ENCODE measurements at places on chromosomes 11 and 22.

GRCh38 chr22:49735901-49736421, 91.7 kb downstream of the BRD1 start:
- DNase-seq, result no peak

DNA sequence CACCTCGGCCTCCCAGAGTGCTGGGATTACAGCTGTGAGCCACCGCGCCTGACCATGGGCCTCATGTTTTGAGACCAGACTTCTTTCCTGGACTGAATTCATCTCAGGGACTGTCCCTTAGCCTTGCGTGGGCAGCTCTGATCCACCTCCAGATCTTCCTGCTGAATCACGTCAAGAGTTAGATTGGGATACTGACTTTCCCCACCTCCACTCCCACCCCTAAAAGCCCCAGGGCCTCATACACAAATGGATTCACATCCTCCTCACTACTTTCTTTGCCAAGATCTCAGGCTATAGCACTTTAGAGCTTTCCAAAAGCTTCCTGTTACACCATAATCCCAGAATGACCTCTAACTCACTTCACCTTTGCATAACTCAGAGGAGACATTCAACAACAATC, 12.1 kb downstream of the CCDC87 start:
- DNase-seq, result no peak

DNA sequence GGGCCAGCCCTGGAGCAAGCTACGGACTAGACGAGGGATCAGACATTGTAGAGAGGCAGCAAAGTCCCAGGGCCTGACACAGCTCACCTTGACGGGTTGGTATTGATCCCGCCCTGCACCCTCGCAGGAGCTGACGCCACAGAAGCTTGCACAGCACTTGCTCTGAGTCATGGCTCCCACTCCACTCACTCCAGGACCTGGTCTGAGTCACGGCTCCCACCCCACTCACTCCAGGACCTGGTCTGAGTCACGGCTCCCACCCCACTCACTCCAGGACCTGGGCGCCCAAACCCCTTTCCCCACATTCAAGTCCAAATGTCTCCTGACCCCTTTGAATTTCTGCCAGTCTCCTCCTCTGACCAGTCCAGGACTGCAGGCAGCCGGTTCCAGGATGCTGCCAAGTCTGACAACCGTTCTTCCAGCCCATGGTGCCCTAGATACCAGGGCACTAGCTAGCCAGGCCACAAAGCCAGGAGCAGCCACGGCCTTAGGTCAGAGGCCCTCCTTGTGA, 6.0 kb upstream of the PNPLA5 start:
- DNase-seq, result peak; percentile 14

- no peak for DNase-seq
Observed at GRCh38 chr11:68016904-68017817, 7.0 kb downstream of the ALDH3B1 start.

GRCh38 chr11:70255477-70256116, 14.9 kb upstream of the PPFIA1 start:
- DNase-seq, result no peak

DNA sequence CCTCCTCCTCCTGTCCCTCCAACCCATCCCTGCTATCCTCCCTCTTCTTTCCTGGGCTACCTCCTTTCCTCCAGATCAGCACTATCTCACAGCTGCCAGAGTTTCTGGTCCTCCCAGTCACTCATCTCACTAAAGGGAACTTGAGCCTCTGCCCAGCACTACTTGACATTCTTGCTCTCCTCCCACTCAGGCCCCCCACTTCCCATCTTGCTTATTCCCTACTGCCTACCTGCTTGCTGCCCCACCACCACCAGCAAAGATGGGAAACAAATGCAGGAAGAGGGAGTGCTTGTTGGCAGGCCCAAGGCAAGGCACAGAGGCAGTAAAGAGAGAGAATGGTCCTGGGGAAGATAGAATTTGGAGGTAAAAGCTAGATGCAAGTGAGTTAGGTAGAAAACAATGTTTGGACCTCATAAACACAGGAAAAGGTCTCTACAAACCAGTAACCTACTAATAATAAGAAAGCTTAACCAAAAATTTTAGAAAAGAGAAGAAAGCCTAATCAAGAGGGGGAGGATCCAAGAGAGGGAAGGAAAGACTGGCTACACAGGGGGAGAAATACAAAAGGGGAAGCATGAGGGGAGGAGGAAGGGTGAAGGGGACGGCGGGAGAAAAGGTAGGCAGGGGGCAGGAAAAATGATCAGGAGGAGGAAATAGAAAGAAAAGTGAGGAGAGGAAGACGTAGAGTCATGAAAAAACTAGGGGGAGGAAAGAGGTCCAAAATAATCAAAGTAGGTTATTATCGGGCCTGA, 63.6 kb downstream of the PAK1 start:
- no peak for DNase-seq

DNA sequence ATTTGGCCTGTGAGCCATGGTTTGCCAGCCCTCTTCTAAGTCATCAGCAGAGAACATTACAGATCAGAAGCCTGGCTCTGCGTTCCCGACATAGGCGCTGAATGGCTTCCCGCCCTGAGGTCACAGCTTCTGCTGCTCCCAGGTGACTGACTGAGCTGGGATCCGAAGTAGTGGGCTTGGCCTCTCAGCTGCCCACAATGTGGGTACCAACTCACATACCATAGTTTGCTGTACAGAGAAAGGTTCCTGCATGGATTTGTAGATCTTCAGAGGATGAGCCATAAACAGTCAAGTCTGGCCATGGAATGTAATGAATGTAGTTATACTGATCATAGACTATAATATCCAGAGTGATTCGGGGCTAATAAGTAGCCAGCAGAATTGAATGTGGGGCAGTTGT, 42.6 kb downstream of the TEAD1 start:
- DNase-seq, result no peak

DNA sequence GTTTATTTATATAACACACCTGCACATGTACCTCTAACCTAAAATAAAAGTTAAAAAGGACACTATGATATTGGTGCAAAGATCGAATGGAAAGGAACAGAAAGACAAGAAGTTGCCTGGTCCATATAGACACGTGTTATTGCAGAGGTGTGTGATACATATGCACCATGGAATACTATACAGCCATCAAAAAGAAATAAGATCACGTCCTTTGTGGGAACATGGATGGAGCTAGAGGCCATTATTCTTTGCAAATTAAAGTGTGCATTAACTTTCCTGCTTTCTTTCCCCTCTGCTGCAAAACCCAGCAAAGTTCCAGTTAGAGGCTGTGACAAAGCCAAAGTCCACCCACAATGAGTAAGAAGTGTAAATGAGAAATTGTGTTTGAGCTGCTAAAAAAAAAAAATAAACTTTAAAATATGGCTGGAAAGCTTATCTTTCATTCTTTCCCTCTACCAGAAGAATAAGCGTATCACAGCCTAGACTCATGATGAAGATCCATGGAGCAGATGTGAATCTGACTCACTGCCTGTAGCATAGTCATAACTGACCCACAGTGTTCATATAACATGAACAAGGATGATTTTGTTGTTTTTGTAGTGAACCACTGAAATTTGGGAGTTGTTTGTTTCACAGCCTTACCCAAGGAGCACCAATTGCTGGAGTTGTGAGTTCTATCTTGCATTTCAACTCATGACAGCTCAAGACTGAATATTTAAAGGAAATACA, 9.6 kb downstream of the OR52K1 start:
- no peak for DNase-seq

- DNase-seq, result no peak
Observed at GRCh38 chr11:128981254-128981653, 38.6 kb upstream of the TP53AIP1 start.

DNA sequence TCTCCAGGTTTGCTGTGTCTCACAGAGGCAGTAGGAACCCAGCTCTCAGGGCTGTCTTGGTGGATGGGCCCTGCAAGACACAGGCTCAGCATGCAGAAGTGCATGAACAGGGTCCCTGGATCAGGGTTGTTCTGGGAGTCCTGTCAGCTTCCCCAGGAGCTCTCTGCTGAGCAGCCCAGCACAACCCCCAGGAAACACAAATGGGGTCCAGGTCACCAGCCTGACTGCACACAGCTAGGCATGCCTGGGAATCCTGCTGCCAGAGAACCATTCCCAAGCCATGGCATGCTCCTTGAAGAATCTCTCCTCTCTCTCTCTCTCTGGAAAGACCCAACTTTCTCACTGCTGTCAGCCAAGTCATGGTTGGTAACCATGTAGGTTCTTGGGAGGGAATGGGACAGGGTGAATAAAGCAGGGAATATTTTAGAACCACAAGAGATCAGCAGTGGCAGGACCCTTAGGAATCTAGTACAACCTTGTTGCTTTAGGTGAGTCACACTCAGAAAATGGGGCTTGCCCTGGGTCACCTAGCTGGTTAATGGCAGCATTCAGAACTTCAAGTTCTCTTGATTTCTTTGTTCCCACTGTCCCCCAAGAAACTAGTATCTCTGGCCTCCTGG, 21.4 kb downstream of the TUB start:
- no peak for DNase-seq

GRCh38 chr11:130894322-130895025, 21.8 kb downstream of the SNX19 start:
- DNase-seq, result peak; percentile 74

DNA sequence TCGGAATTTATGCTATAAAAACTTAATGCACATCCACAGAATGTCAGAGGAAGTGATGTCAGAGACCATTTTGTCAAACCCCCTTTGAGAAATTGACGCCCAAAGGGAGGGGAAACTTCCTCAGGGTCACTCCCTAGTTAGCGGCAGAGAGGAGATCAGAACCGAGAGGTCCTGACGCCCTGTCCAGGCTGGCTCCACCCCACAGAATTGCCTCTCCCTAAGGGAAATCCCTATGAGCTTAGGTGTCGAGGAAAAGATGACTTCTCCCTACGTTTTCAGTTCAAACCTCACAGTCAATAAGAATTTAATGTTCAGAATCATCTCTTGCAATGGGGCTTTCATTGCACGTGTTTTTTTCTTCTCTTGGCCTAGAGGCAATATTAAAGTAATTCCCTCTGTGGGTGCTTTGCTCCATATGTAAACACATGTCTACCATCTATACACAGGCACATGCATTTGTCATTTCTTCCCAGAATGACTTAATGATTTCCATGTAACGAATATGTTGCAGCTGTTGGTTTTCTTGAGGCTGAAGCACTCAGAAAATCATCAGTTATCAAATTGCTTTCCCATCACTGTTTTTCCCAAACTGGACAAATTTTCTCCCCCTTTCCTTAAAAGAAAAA, 148.7 kb upstream of the TIMP3 start:
- no peak for DNase-seq

DNA sequence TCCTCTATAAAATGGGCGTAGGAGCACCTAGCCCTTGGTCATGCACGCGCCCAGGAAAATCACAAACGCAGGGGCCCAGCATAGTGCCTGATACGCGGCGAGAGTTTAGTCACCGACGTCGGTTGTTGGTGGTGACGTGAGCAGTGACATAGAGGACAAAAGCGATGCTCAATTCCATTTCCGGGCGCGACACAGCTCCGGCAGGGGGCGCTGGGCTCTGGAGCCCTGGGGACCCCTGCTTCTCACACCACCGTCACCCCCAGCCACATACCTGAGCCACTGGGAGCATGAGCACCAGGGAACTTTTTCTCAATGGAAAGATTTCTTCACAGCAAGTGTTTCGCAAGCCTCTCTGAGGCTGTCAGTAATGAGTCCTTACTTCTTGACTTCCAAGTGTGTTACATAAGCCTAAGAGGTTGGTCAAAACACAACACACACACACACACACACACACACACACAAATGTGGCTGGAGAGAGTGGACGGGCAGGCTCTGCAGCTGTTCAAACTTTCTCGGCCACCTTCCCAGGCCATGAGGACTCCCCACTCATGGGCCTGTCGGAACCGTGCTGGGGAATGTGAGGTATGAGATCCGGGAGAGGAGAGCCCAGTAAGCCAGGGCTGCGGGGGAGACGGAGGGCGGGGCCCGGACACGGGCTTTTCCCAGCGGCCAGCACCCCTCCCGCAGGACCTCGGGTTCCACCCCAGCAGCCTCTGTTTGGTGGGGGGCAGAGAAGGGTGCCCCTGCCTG, 36.9 kb upstream of the LINC01488 start:
- DNase-seq, result peak; percentile 12

DNA sequence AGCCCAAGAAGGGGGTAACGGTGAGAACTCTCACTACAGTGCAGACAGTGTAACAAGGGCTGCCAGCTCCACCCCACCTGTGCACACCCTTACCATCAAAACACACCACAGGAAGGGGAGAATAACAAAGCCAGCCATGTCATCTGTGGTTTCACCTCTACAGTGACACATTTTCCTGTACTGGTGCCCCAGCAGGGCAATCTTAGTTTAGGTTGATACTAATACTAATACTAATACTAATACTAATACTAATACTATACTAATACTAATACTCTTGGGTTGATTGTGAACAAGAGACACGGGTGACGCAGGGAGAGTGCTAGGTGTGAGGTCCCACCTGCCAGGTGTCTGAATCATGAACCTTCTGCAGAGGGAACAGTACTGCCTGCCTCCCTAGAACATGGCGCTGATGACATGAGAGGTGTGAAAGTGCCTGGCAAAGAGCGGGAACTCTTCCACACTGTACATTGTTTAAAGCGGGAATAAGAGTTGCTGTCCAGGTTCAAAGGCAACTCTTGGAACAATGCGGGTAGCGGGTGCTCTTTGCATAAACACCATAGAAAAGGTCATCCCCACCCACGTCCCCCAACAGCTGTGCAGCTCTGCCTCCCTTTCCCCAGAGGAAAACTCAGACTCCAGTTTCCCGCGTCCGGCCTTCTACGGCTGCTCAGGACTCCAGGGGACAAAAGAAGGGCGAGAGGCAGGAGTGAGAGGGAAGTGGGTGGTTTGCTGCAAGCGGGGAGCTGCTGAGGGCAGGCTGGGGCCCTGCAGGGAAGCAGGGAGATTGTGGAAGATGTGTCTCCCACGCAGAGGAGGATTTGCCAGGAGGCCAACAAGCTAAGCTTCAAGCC, 25.0 kb upstream of the TMPRSS4 start:
- peak; percentile 65 for DNase-seq

DNA sequence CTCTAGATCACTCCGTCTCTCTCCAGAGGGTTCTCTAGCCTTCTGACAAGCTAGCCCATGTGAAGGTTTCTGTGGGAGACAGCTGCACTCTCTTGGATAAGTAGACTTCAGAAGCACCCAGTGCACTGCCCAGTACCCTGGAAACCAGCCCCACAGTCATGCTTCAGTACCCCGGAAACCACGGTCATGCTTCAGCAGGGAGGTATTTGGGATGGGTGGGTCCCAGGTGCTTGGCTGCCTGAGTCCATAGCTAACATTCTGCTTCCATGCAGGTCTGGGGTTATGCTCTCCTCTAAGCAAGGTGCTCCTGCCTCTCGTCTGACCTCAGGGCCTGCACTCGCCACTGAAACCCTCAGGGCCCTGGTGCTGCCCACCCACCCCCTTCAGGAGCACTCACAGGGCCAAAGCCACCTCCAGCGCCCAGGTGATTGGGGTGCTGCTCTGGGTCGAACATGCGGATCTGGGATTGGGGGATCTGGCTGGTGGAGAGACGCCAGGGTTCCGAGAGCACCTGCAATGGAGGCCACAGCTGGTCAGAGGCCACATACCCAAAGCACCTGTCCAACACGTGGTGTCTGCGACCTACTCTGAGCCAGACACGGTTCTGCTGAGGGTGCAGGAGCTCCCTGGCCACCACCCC, 7.3 kb upstream of the SYCE3 start:
- no peak for DNase-seq

- DNase-seq, result no peak
Observed at GRCh38 chr11:1288426-1289151, 20.8 kb downstream of the TOLLIP start.

GRCh38 chr11:130103296-130103814, 33.7 kb downstream of the APLP2 start:
- DNase-seq, result no peak

- no peak for DNase-seq
Observed at GRCh38 chr22:46551996-46552395, 14.6 kb upstream of the CELSR1 start.
